ENCODE measurements at places on chromosomes 4 and X.

DNA sequence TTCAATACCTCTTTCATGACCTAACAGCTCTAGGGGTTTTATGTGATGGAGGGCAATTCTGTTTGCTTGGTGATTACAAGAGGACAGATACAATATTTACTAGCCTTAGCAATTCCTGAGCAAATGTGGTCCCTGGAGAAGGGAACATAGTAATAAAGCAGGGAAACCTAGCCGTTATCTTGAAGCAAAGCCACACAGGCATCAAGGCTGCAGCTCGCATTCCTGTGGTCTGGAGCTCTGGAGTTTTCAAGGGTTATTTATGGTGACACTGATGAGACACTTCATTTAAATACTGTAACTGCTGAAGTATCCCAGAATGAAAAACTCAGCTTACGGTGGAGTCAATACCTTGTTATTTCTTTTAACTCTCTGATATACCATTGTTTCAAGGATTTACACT, 66.8 kb downstream of the AFF2 start:
- DNase-seq: no peak

- DNase-seq: peak; percentile 62
Observed at GRCh38 chrX:100995469-100995868, 26.0 kb downstream of the ARL13A start.

- DNase-seq: peak; percentile 53
Observed at GRCh38 chrX:56729152-56729850, at the start of gene NBDY. Gene NBDY (plus strand): TSS chrX:56729243. CDS start chrX:56729354, 111 bp downstream.

GRCh38 chr4:151992332-151993154, 231.7 kb upstream of the GATB start:
- no peak for DNase-seq

DNA sequence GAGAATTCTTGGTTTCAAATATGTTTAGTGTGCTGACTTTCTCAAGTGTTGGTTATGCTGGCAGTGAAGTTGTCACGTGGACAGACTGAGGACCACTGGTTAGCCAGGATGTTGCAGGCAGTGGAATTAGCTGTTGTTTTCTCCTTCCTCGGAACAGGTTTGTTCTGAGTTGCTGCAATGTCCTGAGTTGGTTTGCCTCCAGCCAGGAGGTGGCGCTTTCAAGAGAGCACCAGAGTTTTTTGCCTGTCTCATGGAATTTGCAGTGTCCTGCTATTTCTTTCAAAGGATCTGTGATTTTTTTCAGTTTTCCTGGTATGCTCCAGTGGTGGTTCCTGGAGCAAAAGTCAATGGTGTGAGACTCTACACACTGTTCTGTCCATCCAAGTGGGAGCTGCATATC, 158.1 kb upstream of the CXorf66 start:
- no peak for DNase-seq

DNA sequence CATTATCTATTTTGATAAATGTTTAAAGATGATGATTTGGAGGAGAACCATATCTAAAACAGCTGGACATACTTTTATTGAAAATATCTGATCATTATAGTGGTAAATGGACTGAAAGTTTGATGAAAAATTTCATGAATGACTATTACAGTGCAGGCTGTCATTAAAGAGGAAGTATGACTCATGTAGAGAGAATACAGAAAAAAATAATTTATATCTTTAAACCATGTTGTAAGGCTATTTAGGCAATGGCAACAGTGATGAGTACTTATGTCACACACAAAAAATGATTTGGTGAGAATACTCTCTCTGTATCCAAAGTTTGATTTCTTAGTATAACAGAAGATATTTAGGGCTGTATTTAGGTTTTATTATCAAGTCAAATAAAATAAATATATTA, 3.9 kb upstream of the GLRB start:
- DNase-seq: no peak

DNA sequence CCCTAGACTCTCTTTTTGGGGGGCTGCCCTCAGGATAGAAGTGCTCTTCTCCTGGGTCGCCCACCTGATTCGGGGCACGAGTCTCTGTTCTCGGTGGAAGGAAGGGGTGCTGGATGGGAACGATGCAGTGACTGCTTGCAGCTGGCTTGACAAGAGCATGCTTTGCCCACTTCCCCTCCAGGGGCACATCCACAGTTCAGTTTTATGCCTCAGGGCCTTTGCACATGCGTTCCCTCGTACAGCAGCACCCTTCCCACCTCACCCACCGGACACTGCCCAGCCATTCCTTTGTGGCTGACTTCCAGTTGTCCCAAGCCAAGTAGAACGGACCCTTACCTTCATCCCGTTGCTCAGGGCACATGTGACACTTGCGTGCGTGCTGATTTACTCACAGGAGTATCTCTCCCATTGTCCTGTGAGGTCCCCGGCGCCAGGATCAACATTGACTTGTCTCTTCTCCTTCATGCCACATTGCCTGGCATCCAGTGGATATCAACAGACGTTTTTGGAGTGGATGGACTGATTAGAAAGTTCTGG, 60.0 kb downstream of the C4orf50 start:
- DNase-seq: no peak

GRCh38 chr4:40579983-40580382, 49.7 kb downstream of the RBM47 start:
- DNase-seq: no peak

DNA sequence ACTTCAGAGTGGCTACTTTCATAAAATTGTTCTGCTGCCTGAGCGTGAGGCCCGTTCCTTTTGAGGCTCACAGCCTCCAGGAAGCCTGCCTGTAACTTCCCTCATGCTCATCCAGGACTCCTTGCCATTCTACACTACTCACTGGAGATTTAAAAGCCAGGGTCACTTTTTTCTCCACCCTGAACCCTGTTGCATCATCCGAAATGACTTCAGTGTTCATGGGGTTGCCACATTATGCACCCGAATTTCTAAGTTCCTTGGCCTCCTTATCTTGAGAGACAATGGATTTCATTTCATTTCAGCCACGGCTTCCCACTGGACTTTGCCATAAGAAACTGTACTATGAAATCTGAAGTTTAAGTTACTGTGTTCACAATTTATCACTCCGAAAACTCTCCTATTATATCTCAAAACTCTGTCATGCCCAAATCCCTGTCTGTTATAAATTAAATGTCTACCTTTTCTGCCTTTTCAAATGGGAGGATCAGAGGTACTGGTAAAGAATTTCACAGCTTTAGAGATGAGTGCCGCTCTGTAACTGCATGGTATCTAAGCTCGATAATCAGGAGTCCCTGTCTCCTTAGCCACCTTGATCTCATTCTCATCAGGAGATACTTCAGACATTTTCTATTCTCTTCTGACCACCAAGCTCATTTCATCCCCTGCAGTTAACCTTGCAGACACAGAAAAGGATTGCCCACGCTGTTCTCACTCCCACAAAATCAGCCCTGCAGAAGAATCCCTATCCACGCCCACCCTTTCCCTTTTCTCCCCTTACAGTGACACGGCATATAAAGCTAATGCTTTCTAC, 59.9 kb downstream of the TRIML1 start:
- no peak for DNase-seq

GRCh38 chr4:126762663-126763247, 870.0 kb upstream of the INTU start:
- DNase-seq: no peak

DNA sequence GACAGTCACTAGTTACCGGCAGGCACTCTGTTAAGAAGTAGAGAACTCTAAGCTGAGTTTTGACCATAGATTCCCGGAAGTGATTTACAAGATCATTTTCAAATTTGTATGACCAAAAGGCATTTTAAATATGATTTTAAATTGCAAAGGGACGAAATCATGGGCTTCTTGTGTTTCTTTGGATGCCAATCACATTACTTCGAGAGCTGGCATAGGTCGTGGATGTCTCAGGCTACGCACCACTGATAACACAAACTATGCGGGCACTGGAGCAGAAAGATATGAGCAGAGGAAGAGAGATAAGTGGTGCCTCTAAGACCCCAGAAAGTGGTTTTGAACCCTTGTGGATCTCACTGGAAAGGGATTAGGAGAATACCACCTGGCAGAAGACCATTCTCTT, 294.2 kb upstream of the FTHL17 start:
- no peak for DNase-seq

DNA sequence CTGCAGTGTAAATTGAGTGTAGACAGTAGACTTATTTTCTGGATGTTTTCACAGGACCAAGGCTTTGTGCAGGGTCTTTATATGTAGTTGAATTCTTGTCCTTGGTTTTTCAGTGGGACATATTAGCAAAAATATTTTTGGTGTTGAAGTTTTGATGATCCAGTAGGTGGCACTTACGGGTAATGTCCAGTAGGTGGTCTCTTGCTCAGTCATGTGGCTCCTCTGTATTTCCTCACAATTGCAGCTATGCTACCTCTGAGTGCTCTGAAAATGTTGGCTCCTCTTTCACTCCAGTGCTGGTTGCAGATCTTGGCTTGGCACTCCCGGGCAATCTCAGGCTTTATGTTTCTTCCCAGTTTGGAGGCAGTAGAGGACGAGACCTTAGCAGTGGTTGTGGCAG, 419.8 kb upstream of the AMOT start:
- DNase-seq: no peak

- no peak for DNase-seq
Observed at GRCh38 chr4:168522356-168522755, 25.5 kb downstream of the PALLD start.

GRCh38 chr4:53537606-53538005, 53.7 kb downstream of the LNX1 start:
- no peak for DNase-seq

DNA sequence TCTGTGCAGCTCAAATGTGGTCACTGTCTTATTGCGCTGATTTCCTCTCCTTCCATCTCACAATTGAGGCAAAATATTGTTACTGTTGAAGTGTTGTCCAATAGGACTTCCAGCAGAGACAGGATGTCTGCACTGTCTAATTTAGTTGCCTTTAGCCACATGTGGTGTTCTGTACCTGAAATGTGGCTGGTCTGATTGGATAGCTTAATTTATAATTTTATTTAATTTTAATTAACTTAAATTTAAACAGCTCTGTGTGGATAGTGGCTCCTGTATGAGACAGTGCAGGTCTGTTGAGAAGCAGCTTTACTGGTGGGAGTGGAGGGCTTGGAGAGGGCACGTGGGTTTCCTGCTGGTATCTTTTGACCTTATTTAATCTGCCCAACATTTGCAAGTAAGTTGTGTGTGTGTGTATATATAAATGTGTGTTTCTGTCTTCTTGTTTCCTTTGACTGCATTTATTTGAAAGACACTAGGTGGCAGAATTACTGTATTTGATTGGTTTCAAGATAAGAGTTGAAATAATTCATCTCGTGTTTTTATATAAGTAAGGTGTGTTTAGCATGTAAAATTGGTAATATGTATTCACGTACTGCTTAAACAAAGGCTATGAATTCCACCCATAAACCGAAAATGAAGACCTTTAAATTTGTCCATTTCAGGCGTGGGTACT, 55.3 kb upstream of the MSANTD1 start:
- no peak for DNase-seq

DNA sequence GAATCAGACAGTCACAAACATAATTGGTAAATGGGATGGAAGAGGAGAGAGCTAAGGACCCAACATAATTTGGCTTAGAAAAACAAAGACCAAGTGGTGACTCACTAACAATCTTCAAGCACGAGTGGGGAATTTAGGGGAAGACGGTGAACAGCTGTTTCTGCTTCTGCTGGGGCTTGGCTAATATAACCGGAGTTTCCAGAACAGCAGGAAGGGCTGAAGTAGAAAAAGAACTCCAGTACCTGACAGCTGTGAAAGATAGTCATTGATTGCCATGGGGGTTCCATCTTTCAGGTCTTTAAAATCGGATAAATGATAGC, 290.9 kb upstream of the LDB2 start:
- DNase-seq: no peak

- no peak for DNase-seq
Observed at GRCh38 chrX:24876530-24877287, 139.1 kb downstream of the ARX start.

- DNase-seq: peak; percentile 97
Observed at GRCh38 chr4:177441803-177442622, at the start of gene AGA. Gene AGA (minus strand): TSS chr4:177442437. CDS start chr4:177442375, 62 bp downstream.

DNA sequence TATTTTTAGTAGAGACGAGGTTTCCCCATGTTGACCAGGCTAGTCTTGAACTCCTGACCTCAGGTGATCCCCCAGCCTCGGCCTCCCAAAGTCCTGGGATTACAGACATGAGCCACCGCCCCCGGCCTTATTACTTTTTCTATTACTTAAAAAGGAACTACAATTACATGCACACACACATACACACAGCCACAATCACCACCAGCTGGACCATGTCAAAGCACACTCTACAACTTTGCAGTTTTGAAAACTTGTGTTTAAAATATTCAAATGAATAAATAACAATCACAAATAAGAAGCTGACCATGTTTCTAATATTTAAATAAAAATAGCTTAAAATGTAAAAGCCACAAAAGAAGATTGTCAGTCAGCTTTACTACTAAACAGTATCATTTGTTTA, 23.4 kb downstream of the SLC10A7 start:
- no peak for DNase-seq

- no peak for DNase-seq
Observed at GRCh38 chrX:155888139-155888538, 7.0 kb downstream of the VAMP7 start.

DNA sequence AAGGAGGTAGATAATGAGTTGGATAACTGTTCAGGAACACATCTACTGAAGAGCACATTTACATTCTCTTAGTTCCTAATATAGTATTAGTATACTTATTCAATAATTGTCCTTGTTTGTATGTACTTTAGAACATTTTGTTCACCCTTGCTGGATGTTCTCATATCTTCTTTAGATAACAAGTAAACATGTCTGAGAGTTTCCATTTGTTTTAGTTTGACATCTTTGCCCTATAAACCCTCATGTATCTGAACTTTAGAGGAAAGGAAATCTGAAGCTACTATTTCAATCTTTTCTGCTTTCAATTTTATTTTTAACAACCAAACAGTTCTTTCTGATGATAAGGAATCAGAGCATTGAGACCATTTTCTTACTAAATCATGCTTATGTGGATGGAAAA, 518.6 kb downstream of the RPA4 start:
- no peak for DNase-seq

GRCh38 chrX:154040863-154041262, 21.2 kb upstream of the IRAK1 start:
- DNase-seq: no peak

DNA sequence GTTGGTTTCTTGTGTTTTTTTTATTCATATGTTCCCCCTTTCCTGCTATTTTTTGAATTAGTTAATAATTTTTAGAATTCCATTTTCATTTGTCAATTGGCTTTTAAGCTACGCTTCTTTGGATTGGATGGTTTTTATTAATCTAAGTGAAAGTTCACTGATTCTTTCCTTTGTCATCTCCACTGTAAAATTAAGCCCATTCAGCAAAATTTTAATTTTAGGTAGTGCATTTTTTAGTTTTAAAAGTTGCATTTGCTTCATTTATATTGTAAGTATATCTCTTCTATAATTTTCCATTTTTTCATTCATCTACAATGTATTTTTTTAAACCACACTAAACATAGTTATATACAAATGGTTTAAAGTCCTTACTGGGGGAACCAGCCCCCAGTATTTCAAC, 417.3 kb upstream of the HTR2C start:
- no peak for DNase-seq

DNA sequence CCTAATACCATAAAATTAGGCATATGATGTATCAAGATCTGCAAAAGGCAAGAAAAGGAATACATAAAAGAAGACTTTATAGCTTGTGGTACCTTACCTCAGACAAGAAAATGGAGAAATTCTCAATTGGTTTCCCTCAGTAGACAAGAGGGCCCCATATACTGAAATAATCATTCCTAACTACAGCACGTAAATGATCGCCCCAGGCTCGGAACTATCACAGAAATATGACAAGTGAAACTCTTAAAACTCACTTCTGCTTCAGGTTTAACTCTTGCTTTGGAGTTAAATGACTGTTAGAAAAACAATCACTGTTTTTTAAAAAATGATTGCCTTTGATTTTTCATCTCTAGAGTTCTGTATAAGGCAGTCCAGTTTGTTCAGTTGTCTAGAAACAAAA, 38.6 kb upstream of the NAP1L5 start:
- no peak for DNase-seq

GRCh38 chrX:45712067-45712466, 511.4 kb upstream of the DIPK2B start:
- DNase-seq: no peak
